ENCODE measurements at places on chromosomes 12 and 14. TPM values are rescaled to one million over a fixed set of nuclear protein-coding genes. Genes with fewer than 3 reads are reported as not detected.

- H3K4me3 ChIP-seq = no peak overlapping the region
- H3K4me1 ChIP-seq = no peaks in the 10 kb centered on the region
- H3K36me3 ChIP-seq = no peaks in the 10 kb centered on the region
- no peak for DNase-seq
- no peaks in the 10 kb centered on the region for H3K27me3 ChIP-seq
Measured at GRCh38 chr12:83843541-83843940, 1069.1 kb downstream of the SLC6A15 start.

DNA sequence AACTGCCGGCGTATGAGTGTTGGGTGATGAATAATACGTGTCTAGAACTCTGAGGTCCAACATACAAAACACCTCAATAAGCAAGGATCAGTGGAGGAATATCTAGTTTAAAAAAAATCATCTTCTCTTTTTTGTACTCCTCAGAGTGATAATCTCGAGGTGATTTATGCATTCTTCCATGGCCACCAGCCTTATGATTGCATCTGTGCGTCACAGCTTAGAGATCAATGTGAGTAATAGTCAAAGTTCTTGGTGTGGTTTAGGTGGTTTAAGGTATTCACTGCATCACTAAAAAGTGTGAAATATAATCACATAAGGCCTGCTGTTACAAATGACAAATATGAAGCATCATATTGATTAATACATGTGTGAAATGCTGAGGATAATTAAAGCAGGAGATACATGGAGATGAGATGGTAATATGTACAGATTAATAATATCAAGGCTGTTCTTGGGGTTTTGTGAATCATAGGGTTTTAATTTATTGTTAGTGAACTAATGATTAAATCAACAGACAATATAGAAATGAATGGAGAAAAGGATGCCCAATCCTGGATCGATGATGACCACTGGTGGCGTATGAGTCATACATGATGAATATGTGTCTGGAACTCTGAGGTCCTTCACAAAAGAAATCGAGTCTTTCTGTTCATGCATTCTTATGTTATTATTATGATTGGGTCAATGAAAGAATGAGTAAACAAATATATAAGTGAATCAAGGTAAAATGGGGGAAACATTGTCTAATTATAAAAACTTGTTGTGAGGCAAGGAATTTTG is 68.8 kb upstream of the RTL1 start:
- no peak overlapping the region for H3K27ac ChIP-seq
- no peaks in the 10 kb centered on the region for H3K36me3 ChIP-seq
- no peak overlapping the region for H3K4me3 ChIP-seq
- H3K27me3 ChIP-seq = no peaks in the 10 kb centered on the region
- no peak for DNase-seq
- no peaks in the 10 kb centered on the region for H3K4me1 ChIP-seq

- no peak overlapping the region for H3K27ac ChIP-seq
- no peak overlapping the region for H3K4me3 ChIP-seq
- peaks cover 1% of the 10 kb centered on the region for H3K36me3 ChIP-seq
- DNase-seq = no peak
- H3K4me1 ChIP-seq = no peaks in the 10 kb centered on the region
Measured at GRCh38 chr14:74155749-74156148, 71.0 kb downstream of the LIN52 start.

DNA sequence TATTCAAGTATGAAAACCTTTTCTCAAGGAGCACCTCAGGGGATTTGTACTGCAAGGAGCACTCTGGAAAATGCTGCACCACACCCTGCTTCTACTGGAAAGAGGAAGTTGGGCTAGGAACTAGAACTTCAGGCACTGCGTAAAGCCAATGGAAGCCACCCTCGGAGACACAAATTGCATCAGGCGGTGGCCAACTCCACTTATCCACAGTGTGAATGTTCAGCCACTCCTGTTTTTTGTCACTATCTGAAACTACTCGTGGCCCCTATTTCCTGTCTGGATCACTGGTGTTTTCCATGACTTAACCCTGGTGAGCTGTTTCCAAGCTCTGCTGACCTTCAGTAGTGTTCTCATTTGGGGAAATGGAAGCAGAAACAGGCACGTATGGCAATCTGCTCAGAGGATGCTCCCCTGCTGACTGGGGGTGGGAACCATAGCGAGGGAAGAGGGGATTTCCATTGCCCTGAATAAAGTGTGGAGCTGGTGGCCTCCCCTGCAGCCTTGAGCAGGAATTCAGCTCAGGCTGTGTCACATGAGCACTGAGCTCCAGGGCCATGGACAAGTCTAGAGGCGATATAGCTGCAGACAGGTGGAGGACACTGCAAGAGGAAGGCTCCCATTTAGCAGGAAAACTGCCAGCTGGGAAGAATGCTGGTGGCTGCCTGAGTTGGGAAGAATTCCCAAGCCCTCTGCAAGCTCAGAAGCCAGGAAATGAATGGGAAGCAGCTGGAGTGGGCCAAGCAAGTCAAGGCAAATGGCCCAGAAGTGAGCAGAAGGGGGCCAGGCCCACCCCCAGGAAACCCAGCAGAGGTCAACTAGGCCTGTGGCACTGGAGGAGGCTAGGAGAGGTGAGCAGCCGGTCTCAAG is 50.5 kb upstream of the RAP1B start:
- no peaks in the 10 kb centered on the region for H3K27me3 ChIP-seq
- no peaks in the 10 kb centered on the region for H3K36me3 ChIP-seq
- no peak overlapping the region for H3K27ac ChIP-seq
- no peak overlapping the region for H3K4me3 ChIP-seq
- DNase-seq = no peak

- DNase-seq = no peak
- H3K4me1 ChIP-seq = no peaks in the 10 kb centered on the region
- no peak overlapping the region for H3K4me3 ChIP-seq
- H3K27me3 ChIP-seq = peaks cover 2% of the 10 kb centered on the region
Measured at GRCh38 chr14:23160924-23161522, 22.4 kb downstream of the SLC7A8 start.

DNA sequence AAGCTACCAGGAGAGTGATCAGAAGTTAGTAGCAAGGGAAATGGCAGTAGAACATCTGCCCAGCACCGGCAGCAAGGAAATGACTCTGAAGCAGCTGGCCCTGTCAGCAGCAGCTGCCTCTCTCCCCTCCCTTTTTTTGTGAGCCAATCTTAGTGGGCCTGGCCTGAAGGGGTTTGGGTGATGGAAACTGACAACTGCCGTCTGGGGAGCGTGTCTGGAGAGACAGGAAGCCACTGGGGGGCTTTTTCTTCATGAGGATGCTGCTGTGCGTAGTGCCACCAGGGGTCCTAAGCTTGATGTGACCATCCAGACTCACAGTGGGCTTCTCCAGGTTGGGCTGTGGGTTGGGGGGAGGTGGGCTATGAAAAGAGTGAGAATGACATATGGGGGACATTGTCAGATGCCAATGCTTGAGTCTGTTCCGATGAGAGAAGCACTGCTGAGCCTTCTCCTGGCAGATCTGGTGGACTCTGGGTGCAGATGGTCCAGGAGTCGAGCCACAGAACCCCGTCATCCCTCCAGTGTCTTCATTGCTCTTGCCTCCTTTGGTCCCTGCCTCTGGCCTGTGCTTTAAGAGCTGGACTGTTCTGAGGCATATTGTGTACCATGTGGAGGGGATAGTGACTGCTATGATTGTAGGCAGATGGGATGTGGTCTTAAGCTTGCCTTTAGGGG is 87.6 kb upstream of the HIF1A start:
- H3K27me3 ChIP-seq = no peaks in the 10 kb centered on the region
- H3K27ac ChIP-seq = peak overlapping the region; percentile 43
- no peak overlapping the region for H3K4me3 ChIP-seq
- peaks cover 54% of the 10 kb centered on the region for H3K4me1 ChIP-seq

GRCh38 chr12:48688836-48689235 is 6.8 kb upstream of the KANSL2 start:
- peaks cover 29% of the 10 kb centered on the region for H3K36me3 ChIP-seq
- H3K27ac ChIP-seq = no peak overlapping the region
- DNase-seq = no peak

EFS gene
- not detected for total RNA-seq

VDR gene
- total RNA-seq = 0.21 TPM

REC8 gene
- 3.4 TPM for total RNA-seq

KTN1 gene
- total RNA-seq = 169 TPM
